Stimulated activated CD8-positive, alpha-beta memory T cell treated with anti-CD3 and anti-CD28 coated beads, Interleukin-15, amount 100 ng/mL, for 1 hour (primary cell): ENCODE measurements at places on chromosomes 11 and 22.

GRCh38 chr11:121431820-121432526, 20.1 kb upstream of the SORL1 start:
- no peak for DNase-seq

DNA sequence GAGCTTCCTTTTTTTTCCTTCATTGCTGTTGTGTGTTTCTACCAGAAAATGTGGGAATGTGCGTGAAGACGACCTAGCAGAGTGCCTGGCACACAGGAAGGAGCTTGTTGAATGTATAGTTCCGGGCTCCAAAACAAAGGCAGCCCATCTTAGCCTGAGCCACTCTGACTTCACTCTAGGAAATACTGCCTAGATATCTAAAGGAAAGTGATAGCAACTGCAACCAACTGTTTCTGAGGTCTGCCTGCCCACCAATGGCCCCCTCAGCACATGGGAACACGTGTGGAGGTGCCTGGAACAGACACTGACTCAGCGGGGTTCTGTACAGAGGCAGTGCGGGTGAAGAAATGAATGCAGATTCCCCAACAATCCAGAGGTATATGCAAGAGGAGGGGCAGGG, 14.7 kb upstream of the XBP1 start:
- DNase-seq = no peak

GRCh38 chr22:41917903-41918791, 3.3 kb upstream of the SHISA8 start:
- DNase-seq = no peak

DNA sequence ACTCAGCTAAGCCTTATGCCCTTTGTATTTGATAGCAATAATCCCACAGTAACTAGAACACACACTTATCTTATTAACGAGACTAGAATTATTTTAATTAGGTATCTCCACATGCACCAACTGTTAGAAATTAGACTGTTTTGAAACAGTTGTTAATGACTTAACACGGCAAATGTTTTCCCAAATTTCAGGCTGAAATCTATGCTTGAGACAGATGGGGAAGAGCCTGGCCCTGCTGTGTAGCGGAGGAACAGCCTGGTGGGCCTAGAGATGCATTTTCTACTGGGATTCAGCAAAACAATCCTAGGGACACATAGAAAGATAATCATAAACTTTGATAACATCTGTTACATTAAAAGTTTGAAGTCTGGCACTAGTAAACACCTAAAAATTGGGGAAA, 273.4 kb downstream of the TTC28 start:
- no peak for DNase-seq

- no peak for DNase-seq
These were observed 209.5 kb downstream of the NAV2 start for GRCh38 chr11:19921976-19922688.

GRCh38 chr22:29449296-29449875, 11.0 kb downstream of the RFPL1 start:
- no peak for DNase-seq

GRCh38 chr11:93132836-93133235, 65.0 kb downstream of the SLC36A4 start:
- no peak for DNase-seq
